BJ (cell line): ENCODE measurements at places on chromosomes 6 and 20.

GRCh38 chr6:135637701-135638100, 140.2 kb upstream of the AHI1 start:
- DNase-seq = no peak

GRCh38 chr20:48771542-48771941, 56.3 kb downstream of the PREX1 start:
- peak; percentile 70 for DNase-seq

GRCh38 chr6:167797476-167798265, 29.0 kb upstream of the AFDN start:
- no peak for DNase-seq

DNA sequence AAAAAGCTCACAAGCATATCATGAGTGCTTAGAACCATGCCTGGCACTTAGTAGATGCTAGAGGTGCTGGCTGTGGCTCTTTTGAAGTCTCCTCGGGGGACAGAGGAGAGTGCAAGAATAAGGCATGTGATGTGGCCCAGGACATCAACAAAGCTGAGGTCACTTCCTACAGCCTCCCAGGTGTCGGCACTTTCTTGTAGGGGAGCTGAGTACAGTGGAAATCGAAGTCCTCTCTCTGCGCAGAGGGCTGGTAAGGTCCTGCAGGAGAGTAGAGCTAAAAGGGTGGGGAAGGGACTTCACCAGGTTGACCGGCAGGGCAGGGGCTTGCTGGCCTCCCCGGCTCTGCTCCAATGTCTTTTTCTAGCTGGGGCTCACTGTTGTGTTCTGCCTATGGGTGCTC, 11.2 kb downstream of the SLC13A3 start:
- DNase-seq = no peak

DNA sequence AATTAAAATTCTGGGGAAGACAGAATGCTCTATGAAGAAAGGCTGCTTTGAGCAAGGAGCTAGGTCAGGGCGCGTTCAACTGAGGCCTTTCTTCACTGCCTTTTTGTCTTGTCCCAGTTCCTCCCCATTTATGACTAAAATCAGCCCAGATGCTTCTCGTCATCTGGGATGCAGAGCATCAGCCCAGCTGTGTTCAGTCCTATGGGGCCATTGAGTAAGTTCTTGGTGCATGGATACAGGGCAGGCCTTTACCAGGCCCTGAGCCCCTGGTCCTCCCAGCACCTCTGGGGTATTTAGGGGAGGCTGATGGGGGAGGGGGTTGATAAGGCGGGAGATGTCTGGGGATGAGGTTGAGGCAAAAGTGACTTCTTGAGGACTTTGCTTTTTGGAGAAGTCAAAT, 55.7 kb downstream of the PTPN1 start:
- DNase-seq = no peak

DNA sequence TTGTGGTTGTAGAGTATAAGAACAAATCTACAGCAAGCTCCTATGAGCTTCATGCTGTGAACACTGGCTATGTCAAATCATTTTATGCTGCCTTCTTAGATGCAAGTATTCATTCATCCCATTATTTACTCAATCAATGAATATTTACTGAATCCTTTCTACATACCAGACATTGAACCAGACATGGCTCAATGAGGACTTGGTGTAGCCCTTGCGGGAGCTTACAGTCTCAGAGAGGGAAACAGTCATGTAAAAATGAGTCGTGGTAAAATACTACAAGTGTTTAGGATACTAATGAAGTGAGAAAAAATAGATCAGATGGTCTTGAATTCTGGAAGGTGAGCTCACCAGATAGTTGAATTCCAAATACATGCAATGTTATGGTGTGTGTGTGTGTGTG, 44.8 kb upstream of the ENPP1 start:
- no peak for DNase-seq

DNA sequence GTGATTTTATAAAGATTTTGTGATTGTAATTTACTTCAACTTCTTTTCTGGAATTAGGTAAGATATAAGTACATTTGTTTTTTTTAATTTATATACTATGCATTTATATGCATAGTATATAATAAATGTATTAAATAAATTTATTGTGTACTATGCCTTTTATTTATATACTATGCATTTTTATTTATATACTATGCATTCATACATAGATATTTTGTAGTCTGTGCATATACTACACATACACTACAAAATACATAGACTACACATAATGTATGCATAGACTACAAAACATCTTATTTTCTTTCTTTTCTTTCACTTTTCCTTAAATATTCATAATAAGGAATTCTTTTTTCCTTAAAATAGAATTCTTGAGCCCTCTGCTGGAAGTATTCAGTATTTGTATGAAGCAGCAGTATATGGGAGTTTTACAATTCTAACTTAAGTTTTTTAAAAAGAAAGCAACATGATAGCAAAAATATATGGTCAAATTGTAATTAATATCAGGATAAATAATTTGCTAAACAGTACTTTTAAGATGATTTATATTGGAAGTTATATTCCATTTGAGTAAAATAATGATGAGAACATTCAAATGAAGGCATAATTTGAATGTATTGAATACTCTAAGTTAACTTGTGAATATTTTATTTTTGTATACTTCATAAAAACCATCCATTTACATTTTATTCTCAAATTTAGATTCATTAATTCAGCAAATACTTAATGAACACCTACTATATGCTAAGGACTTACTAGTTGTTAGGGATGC, 129.3 kb downstream of the KLHL32 start:
- no peak for DNase-seq

- no peak for DNase-seq
Measured at GRCh38 chr6:96876886-96877545, 20.7 kb downstream of the NDUFAF4 start.

DNA sequence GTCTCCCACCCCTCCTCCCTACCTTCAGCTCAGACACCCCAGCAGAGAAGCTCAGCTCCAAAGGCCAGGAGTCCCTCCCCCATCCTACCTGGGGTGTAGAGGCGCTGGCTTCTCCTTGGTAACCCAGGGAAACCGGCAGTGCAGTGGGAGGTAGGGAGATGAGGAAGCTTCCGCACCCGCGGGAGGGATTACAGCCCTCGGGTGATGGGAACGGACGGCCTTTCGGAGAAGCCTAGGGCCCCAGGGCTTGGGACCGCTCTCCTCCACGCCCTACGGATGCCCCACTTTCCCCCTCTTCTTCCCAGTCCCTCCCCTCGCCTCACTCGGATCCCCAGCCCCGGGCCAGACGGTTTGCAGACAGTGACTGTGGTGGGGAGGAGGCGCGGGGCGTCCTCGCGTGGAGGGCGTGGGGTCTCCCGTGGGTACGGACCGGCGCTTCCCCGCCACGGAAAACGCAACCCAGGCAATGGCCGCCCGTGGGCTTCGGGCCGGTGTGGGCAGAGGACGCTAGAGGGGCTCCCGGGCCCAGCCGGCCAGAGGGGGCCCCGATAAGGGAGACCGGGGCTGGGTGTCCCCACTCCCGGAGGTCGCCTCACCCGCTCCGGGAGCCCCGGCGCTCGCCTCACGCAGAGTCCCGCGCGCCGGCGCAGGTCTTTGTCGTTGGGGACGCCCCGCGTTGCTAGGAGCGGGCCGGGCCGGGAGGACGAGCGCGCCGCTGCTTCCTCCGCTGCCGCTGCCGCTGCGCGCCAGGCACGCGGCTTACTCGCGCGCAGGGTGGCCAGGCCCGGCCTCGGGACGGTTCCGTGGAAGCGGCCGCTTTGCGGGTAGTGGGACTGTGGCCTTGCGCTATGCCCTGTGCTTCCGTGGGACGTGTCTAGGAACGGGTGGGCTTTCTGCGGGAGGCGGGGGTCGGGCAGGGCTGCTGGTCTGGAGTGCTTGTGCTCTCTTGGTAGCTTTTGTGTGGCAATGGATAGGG, 15.8 kb downstream of the AARS2 start:
- DNase-seq = no peak

GRCh38 chr6:13383328-13384163, 55.2 kb upstream of the TBC1D7 start:
- no peak for DNase-seq

- no peak for DNase-seq
Measured at GRCh38 chr6:120992257-120992656, 342.0 kb downstream of the TBC1D32 start.

DNA sequence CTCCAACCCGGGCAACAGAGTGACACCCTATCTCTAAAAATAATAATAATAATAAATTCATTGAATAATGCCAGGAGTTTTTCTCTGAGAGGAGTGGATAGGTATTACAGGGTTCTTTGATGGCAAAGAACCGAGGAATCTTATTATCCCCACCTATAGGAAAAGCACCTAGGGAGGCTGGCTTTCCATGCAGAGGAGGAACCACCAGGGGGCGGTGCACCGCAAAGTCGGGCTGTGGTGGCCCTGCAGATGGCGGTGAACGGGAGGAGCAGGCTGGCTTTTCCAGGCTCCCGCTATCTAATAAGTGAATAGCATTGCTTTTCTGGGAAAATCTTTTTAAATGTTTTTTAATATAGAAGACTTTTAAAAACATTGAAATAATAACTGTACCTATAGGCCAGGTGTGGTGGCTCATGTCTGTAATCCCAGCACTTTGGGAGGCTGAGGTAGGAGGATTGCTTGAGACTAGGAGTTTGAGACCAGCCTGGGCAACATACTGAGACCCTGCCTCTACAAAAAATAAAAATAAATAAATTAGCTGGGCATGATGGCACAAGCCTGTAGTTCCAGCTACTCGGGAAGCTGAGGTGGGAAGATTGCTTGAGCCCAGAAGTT, 864.2 kb downstream of the KIF16B start:
- no peak for DNase-seq

DNA sequence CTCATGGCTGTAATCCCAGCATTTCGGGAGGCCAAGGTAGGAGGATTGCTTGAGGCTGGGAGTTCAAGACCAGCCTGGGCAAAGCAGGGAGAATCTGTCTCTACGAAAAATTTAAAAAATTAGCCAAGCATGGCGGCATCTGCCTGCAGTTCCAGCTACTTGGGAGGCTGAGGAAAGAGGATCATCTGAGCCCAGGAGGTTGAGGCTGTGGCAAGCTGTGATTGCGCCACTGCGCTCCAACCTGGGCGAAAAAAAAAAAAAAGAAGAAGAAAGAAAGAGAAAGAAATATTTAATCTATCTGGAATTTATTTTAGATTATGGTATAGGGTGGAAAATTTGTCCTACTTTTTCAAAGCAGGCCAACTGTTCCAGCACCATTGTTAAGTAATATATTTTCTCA, 32.2 kb upstream of the HIVEP1 start:
- no peak for DNase-seq

DNA sequence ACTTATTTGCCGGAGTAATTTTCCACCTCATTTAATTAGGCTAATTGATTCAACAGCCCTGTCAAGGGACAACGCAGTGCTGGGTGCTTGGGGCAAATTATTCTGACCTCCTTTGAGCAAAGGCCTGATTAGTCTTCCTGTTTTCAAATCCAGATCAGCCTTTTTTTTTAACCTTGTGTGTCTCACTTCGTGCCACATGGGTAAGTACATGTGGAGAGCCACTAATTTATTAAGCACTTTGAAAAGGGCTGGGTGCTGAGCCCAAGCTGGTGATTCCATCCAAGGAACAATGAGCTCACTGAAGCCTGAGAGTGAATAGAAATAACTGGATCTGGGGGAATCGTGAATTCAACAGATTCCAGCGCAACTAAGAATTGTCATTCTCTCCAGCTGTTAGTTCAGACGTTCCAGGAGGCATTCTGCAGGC, 229.3 kb downstream of the CLIC5 start:
- no peak for DNase-seq

DNA sequence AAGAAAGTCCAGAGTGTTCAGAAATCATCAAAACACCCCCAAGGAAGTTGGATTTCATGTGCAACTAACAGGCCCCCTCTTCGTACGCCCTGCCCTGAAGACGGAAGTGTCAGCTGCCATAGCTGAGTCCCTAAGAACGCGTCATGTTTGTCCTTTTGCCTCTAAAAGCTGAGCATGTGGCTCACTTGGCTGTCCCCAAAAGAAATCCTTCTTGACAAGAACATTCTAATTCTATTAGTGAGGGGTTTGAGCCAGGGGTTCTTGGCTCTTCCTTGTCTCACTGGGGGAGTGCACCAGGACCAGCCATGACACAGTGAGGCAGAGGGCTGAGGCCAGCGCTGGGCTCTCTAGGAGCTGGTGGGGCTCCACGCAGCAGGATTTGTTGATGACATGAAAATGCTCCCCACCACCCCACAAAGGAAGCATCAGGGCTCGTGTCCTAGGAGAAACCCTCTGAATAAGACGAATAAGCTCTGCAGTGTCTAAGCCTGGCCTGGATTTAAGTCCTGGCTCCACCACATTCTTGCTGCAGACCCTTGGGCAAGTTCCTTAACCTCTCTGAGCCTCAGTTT, 20.0 kb upstream of the SPO11 start:
- no peak for DNase-seq

DNA sequence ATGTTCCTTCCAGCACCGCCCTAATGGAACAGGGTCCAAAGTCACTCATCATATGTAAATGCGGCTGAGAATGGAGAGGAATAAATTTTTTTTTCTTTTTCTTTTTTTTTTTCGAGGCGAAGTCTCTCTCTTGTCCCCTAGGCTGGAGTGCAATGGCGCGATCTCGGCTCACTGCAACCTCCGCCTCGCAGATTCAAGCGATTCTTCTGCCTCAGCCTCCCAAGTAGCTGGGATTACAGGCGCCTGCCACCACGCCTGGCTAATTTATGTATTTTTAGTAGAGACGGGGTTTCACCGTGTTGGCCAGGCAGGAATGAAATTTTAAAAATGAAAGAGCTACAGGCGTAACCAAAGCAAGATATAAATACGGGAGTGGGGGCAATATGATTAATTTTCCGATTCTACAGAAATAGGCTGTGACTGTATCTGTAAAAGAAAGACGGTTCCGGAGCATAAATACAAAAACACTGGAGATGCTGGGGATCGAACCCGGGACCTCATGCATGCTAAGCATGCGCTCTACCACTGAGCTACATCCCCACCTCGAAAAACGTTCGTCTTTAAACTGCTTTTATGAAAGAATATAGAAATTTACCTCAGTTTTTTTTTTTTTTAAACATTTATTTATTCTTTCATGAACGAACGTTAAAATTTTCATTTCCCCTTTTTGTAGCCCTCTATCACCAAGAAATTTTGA, 132.2 kb downstream of the GPX5 start:
- peak; percentile 15 for DNase-seq

DNA sequence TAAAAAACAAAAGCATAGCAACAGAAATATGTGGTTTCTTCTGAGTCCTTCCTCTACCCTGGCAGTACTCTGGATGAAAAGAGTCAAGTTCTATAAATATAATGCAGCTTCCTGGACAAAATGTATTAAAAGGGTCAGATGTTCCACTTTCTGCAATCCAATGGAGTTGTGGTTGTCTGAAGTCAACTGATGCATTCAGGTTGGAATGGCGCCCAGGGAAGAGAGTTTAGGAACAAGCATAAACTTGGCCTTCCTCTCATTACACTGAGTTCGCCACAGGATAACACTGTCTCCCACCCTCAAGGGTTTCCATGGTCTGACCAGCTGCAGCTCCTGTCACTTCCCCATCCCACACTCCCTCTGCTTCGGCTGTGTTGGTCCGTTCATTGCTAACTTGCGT, 66.4 kb downstream of the PLEKHG1 start:
- DNase-seq = no peak

GRCh38 chr6:11012295-11012754, 31.8 kb downstream of the ELOVL2 start:
- DNase-seq = no peak

- no peak for DNase-seq
Measured at GRCh38 chr20:10113746-10114145, 79.0 kb downstream of the ANKEF1 start.

GRCh38 chr6:124200661-124201060, 397.0 kb downstream of the NKAIN2 start:
- no peak for DNase-seq
